ENCODE measurements at places on chromosomes 2 and 18. TPM values are rescaled to one million over a fixed set of nuclear protein-coding genes. Genes with fewer than 3 reads are reported as not detected.

Gene SLC4A3
- total RNA-seq = 1.3 TPM

Gene MC5R
- total RNA-seq = not detected

Gene CCDC121
- 8.4 TPM for total RNA-seq

Gene SH3BP4
- 35.5 TPM for total RNA-seq

Gene CDH7
- 7.8 TPM for total RNA-seq

Gene ADD2
- 0.08 TPM for total RNA-seq

Gene CDH2
- 10.7 TPM for total RNA-seq

Gene CYS1
- not detected for total RNA-seq

Gene SLC11A1
- total RNA-seq = 0.36 TPM

Gene STEAP3
- 2.2 TPM for total RNA-seq

Gene PRSS56
- 0.38 TPM for total RNA-seq
